AG10803 (cell line): ENCODE measurements at places on chromosomes 6 and 20.
A peak's percentile ranks its signal among the peaks of the same experiment; 100 is the strongest.

DNA sequence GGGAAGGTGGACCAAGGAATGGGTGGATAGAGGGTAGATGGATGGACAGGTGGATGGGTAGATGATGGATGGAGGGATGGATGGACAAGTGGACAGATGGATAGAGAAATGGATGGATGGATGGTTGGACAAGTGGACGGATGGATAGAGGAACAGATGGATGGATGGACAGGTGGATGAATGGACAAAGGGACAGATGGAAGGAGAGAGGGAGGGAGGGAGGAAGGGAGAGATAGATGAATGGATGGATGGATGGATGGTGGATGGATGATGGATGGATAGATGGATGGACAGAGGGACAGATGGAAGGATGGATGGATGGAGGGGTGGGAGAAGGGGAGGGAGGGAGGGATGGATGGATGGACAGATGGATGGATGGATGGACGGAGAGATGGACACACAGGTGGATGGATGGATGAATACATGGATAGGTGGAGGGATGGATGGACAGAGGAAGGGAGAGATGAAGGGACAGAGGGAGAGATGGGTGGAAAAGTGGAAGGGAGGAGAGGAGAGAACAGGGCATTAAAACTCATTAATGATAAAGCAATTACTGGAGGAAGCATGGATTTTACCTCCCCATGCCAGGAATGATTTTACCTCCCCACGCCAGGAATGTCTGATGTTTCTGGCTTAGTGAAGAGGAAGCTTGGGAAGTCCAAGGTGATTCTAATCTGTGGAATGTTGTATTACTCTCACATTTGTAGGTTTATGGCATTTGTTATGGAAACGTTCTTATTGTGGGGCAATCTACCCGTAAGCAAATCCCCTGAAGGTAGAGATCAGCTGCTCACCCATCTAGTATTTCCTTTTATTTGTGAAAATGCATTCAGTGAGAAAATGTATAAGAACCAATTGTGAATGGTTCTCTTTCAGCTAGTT lies 383.3 kb downstream of the TAF4 start:
- DNase-seq: peak; percentile 24

GRCh38 chr6:131640576-131640975 lies 3.5 kb downstream of the ENPP3 start:
- DNase-seq: no peak

DNA sequence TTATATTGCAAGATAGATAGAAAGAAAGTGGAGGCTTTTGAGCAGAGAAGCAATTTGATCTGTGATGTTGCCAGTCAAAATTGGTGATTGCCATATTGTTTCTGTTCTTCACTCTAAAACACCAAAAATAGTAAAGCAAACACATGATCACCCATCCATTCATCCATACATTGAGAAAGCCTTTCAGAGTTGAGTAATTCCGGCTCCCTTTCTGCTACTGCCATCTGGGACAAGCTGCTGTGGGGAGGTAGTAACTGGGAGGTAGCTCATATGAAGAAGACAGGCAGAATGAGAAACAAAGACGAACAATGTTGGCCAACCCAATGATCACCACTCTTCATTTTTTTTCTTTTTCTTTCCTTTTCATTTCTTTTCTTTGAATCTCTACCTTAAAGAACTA lies 51.1 kb upstream of the HBS1L start:
- no peak for DNase-seq

GRCh38 chr6:3348821-3349220 lies 90.1 kb downstream of the PSMG4 start:
- DNase-seq: no peak

- peak; percentile 43 for DNase-seq
These were observed 35.7 kb downstream of the KCNB1 start for GRCh38 chr20:49446808-49447207.

- DNase-seq: no peak
These were observed 23.8 kb upstream of the SAMHD1 start for GRCh38 chr20:36975099-36975818.

DNA sequence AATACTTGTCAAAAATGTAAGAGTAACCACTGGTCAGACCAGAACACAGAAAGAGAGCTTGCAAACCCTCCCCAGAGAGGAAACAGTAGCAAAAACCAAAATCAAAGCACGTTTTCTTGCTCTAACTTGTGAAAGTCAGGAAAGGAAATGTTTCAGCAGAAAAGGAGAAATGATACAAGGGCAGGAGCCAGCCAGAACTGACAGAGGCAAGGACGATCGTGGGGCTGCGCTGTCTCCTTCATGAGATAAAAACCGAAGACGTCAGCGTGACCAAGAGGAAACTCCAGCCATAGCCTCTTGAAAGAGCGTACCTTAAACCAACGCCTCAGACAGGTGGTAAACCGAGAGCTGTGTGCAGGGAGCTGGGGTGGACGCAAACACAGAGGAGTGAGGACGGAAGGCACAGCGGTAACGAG lies 27.5 kb downstream of the LAMA5 start:
- DNase-seq: no peak

- DNase-seq: no peak
These were observed 1.8 kb downstream of the OSBPL2 start for GRCh38 chr20:62240020-62240685.
